ENCODE measurements at places on chromosomes 12 and 14.
A peak's percentile ranks its signal among the peaks of the same experiment; 100 is the strongest.

DNA sequence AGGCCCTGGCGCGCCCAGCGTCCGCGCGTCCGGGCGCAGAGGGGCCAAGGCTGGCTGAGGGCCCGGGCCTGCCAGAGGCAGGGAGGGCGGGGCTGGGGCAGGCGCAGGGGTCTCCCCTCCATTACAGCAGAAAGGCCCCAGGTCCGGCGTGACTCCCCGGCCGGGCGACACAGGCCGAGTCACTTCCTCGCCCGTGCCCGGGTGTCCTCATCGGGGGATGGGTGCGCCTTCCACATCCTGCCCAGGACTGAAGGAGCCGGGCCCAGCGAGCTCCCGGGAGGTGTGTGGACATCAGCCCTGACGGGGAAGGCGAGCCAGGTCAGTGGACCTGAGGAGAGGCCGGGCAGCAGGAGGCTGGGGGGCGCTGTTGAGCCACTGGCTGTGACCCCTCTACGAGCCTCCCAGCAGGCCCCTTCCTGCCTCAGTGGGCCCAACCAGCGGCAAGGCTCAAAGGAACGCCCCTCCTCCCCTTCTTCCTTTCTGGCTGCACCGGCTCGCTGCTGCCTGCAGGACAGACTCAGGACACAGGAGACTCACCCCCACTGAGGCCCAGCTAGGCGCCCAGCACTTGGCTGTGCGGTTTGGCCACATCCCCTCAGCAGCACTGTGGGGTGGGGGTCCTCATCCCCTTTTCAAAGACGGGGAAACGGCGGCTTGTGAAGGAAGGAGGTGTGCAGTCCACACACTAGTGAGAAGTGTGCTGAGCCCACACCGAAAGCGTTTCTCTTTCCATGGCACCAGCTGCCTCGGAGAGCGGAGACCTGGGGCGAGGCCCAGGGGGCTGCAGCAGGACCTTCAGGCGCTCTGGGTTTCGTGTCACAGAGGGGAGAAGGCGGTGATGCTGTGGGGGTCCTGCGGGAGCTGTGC lies 606 bp downstream of the TNFAIP2 start:
- DNase-seq: no peak

DNA sequence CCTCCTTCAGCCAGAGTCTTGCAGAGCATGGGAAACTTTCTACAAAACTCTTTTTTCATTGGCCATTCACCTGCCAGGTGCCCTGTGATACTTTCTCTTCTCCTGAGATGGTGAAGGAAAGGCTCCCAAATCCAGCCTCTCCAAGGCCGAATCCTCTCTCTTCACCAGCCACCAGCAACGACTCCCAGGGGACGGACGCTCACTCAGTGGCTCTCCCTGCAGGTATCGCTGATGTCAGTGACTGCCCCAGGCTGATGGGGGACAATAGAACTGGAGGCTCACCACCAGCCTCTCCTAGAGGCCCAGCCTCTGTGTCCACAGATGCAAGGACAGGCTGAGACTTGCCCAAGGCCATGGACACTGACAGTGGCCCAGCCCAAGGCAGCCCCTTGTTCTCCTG lies 204.1 kb downstream of the BCL11B start:
- DNase-seq: no peak

DNA sequence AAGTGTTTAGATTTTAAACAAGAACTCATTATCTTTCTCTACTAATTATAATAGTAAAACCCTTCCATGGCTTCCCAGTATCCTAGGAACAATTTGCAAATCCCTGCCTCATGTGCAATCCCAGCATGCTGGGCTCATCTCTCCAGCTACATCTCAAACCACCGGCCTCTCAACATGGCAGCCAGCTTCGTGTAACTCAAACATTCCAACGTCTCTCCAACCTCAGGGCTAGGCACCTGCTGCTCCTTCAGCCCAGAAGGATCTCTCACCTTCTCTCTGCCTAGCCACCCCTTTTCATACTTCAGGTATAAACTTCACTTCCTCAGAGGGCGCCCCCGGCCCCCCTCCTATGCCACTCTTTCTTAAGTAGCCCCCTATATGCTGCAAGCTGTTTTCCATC lies 7.2 kb downstream of the SART3 start:
- no peak for DNase-seq

GRCh38 chr12:34547276-34547675 lies 525.0 kb downstream of the ALG10 start:
- no peak for DNase-seq

DNA sequence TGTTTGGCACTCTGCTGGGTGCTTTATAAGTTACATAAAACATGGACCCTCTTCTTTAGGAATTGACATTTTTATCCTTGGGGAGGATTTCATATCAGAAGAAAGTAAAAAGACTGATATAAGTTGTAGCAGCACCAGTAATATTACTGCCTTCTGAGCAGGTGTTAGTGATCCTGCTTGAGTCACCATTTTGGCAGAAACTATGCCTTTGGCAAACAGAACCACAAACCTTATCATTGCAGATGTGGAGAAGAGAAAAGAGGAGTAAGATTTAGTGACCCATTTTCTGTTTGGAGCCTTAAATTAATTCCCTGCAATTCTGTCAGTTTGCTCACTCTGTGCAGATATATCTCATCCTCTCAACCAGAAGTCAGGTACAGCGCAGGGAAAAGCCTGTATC lies 23.0 kb downstream of the ZNF410 start:
- DNase-seq: no peak

DNA sequence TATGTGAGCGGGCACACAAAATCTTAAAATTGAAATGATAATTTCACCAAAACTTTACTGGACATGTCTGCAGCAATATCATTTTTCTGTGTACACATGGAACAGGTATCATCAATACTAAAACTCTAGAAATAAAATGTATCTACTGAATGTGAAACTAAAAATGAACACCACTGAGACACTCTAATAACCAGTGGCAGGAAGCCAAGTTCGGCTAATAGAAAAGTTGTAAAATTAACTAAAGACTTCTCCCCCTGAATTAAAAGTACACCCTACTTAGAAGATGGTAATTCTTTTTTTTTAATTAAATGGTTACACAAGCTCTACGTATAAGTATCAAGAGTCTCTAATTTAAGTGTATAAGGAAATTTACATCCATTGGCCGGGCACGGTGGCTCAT lies 227.2 kb downstream of the MED13L start:
- DNase-seq: no peak

DNA sequence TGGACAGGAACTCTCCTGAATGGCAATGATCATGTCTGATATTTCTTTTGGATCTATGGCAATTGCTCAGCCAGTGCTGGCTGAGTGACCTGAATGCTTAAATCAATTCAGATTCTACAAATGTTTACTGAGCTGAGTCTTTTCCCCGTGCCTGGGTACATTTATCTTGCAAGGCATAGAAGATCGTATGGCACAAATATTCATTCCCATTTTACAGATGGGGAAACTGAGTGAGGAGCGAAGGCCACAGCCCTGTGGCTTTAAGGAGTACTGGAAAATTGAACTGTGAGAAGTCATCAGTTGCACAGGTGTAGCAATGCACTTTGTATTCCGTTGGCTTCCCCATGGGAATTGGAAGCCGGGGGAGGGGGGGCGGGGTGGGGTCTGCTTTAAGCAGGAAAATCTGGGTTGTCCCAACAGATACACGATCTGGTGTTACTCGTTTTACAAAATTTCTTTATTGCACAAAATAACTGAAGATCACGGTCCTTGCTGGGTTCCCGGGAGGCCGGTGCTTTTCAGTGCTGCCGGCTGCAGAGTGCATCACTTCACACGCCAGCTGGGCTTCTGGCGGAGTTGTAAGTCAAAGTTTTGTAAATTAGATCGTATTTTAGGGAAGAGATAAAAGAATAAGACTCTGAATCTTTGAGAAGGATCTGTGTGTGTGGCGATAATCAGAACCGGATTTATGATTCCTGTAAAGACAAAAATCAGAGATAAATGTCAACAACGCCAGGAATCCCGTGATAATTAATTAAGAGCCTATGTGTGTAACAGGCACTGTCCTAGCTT lies 75.0 kb upstream of the MAP1LC3B2 start:
- no peak for DNase-seq

- peak; percentile 43 for DNase-seq
Observed at GRCh38 chr12:103924761-103925641, 5.2 kb upstream of the HSP90B1 start.

- no peak for DNase-seq
Observed at GRCh38 chr14:21317398-21317797, 37.5 kb downstream of the RPGRIP1 start.

- DNase-seq: no peak
Observed at GRCh38 chr14:32595497-32595896, 266.4 kb downstream of the AKAP6 start.

- no peak for DNase-seq
Observed at GRCh38 chr12:89016970-89017778, 335.1 kb downstream of the DUSP6 start.

DNA sequence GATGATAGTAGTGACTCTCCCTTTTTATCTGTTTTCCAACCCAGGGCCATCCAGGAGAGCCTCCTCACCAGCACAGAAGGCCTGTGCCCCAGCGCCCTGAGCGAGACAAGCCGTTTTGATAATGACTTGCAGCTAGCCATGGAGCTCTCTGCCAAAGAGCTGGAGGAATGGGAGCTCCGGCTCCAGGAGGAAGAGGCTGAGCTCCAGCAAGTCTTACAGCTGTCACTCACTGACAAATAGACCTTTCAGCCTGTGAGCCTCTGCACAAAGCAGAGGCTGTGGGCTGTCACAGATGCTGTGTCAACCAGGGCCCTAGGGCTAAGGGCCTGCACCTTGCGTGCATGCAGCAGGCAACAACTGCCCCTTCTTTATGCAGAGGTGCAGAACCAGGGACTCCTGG lies 11.0 kb downstream of the C12orf76 start:
- no peak for DNase-seq

- no peak for DNase-seq
Observed at GRCh38 chr14:71181215-71182003, 274.1 kb downstream of the PCNX1 start.

DNA sequence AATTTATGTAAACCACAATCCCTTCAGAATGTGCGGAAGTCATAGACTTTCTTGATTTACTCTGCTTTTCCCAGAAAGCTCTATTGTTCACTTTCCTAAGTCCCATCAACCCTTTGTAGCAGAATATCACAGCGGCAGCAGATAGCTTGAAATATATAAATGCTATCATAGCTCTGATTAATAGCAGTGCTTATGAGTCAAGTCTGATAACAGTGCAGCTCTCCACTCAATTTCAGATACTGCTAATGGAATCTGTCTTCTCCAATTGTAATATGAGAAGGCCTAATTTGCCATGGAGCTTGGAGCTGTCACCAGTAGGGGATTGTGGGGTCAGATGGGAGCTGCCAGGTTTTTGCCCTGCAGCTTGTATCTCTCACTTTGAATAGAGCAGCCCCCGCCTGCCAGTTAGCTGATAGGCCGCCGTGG lies 10.9 kb downstream of the TMEM260 start:
- no peak for DNase-seq

DNA sequence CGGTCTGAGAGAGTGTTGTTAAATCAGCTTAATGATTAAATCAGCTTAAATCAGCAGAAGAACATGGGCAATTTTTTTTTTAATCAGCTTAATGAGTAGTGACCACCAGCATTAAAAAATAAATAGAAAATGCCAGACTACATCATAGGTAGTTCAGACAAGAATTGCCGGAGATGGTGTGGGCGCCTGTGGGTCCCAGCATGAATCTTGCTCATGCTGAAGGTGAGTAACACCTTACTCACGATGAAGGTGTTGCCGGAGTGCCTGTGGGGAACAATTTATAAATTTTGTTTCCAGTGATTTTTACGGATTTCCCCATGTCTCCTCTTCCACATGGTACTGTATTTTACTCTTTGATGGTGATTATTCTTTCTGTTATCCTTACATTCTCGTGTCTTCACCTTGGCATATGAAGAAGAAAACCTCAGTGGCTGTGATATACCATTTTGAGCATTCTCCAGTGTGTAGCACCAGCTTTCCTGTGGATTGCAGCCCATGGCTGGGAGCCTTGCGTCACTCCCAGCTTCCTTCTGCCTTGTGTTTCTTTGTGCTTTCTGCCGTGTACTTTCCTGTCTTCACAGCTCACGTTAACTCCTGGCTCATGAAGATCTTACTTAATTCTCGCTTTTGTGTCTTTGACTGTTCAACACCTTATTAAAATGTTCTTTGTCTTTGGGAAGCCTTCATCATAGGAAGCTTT lies 4.7 kb downstream of the TDRD9 start:
- DNase-seq: no peak

DNA sequence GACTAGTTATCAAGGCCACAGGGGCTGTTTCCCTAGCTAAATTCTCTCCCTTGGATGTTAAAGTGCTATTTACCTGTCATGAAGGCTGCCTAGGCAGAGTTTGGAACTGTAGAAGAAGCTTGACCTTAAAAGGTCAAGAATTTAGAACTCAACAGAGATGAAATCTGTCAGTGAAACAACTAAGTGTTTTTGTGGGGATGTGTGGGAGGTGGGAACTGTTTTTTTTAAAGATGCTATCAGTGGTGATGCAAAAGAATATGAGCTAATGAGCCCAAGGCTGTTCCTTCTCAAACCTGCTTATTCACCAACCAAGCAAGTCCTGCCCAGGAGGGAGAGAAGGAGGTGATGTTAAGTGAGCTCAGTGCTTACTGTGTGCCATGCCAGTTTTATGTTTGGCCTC lies 40.8 kb upstream of the POC1B start:
- DNase-seq: no peak

GRCh38 chr12:52020539-52021336 lies 14.0 kb downstream of the TAMALIN start:
- peak; percentile 35 for DNase-seq

DNA sequence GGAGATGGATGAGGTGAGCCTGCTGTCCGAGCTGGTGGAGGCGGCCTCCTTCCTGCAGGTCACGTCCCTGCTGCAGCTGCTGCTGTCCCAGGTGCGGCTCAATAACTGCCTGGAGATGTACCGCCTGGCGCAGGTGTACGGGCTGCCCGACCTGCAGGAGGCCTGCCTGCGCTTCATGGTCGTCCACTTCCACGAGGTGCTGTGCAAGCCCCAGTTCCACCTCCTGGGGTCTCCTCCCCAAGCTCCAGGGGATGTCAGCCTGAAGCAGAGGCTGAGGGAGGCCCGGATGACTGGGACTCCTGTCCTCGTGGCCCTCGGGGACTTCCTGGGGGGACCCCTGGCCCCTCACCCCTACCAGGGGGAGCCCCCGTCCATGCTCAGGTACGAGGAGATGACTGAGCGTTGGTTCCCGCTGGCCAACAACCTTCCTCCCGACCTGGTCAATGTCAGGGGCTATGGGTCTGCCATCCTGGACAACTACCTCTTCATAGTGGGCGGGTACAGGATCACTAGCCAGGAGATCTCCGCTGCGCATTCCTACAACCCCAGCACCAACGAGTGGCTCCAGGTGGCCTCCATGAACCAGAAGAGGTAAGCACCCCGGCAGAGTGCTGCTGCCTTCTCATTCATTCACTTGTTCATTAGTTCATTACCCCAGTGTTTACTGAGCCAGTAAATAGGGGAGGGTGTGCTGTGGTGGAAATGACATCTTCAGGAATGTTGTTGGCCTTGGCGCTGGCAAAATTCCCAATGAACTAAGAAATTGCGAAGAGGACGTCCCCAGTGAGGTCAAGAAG lies 774 bp upstream of the MANSC4 start:
- DNase-seq: no peak

GRCh38 chr14:58639842-58640484 lies 2.2 kb downstream of the DACT1 start:
- no peak for DNase-seq

GRCh38 chr12:89215196-89215595 lies 137.1 kb downstream of the DUSP6 start:
- no peak for DNase-seq

GRCh38 chr12:132204063-132204792 lies 60.0 kb downstream of the NOC4L start:
- no peak for DNase-seq

Measured in stimulated activated CD8-positive, alpha-beta memory T cell treated with anti-CD3 and anti-CD28 coated beads, Interleukin-15, amount 100 ng/mL, for 48 hours (primary cell).